ENCODE measurements at places on chromosomes 6 and 20. TPM values are rescaled to one million over a fixed set of nuclear protein-coding genes. Genes with fewer than 3 reads are reported as not detected.

ELOVL4 gene
- polyA plus RNA-seq, result 1.1 TPM

PTGIS gene
- 6.8 TPM for polyA plus RNA-seq

CNBD2 gene
- polyA plus RNA-seq, result 0.36 TPM

NKAPL gene
- 1.1 TPM for polyA plus RNA-seq

TSHZ2 gene
- 10.8 TPM for polyA plus RNA-seq

DNA sequence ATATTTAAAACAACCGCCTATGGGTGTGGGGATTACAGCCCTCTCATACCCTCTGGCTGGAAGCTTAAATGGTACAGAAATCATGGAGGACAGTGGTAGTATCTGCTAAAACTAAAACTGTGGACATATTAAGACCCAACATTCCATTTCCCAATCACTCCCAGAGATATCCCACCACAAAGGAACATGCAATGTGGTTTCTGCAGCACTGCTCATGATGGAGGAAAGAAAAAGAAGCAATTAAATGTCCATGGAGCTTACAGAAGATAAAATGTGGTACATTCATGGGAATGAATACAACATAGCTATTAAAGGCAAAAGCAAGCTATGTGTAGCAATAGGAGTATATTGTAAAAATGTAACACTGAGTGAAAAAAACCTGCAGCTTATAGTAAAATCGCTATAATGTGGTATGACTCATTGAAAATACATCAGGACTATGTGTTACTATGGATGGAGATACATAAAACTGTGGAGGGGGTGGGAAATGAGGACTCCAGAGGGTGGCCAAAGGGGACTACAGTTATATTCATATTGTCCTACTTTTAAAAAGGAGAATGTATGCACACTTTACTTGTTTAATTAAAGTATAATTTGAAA is 22.9 kb upstream of the NNAT start:
- no peak for DNase-seq

DNA sequence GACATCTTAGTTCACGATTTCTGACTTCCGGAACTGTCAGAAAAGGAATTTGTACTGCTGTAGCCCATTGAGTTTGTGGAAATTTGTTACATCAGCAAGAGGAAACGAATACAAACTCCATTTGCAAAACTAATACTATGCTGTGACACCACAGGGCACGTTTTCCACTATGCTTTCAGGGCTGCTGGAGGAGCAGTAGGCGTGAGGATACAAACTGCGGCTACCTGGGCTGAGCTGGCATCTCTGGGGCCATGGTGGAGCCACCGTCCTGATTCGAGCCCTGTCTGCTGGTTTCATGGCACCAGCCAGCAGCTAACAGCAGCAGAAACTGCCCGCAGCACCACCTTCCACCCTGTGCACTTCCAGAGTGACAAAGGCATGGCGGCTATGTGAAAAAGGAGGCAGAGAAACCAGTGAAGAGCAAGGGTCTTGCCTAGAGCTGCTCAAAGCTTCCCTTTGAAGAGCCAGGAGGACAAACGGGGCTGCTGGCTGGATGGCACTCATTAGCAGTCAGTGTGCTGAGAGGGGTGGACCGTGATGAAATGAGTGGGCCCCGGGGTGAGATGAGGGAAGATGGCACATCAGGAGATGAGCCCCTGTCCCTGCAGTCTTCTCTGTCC is 58.9 kb upstream of the STX16 start:
- DNase-seq, result no peak

GRCh38 chr6:13615792-13616120 is 621 bp downstream of the NOL7 start:
- DNase-seq, result peak; percentile 65

GRCh38 chr6:133854364-133855275 is 34.3 kb upstream of the TCF21 start:
- peak; percentile 72 for DNase-seq

DNA sequence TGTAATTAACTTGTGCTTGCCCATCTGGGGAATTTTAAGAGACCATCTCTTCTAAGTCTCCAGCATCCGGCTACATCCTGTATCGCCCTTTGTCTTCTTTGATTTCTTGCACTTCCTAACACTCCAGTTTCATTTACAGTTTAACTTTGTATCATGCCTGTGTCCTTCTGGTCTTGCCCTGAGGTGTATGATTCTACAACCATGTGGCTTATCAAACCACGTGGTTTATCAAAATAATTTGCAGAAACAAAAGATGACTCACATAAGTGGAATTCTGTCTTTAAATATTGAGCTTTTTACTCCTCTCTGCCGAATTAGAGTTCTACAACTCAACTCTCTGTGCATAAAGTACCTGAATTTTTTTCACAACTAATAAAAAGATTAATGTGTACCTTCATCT is 580.7 kb downstream of the KIF16B start:
- no peak for DNase-seq

DNA sequence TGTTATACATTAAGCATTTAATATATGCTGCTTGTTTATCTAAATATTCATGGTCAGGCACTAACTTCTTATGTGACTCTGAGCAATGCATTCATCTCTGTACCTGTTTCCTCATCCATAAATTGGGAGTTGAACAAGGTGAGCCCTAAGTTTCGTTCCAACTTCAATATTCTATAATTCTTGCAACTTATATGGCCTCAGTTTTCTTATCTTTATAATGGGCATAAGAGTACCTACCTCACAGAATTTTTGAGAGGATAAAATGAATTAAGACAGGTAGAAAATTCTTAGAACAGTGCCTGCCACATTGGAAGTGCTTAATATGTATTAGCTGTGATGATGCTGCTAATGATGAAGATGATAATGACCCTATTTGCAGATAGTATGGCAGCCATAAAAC is 11.8 kb upstream of the HIVEP2 start:
- no peak for DNase-seq

DNA sequence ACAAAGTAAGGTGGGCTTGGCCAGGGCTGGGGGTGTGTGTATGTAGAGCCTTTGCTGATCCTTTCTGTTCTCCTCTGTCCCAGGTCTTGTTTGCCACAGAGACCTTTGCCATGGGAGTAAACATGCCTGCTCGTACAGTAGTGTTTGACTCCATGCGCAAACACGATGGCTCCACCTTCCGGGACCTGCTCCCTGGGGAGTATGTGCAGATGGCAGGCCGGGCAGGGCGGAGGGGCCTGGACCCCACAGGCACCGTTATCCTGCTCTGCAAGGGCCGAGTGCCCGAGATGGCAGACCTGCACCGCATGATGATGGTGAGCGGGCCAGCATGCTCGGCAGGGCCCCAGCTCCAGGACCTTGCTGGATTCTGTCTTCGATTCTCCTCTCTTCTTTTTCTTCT is 6.2 kb downstream of the DXO start:
- DNase-seq, result no peak

DNA sequence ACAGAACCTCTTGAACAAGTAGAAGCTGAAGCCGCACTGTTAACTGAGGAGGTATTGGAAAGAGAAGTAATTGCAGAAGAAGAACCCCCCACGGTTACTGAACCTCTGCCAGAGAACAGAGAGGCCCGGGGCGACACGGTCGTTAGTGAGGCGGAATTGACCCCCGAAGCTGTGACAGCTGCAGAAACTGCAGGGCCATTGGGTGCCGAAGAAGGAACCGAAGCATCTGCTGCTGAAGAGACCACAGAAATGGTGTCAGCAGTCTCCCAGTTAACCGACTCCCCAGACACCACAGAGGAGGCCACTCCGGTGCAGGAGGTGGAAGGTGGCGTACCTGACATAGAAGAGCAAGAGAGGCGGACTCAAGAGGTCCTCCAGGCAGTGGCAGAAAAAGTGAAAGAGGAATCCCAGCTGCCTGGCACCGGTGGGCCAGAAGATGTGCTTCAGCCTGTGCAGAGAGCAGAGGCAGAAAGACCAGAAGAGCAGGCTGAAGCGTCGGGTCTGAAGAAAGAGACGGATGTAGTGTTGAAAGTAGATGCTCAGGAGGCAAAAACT is 40.1 kb downstream of the ZBTB2 start:
- DNase-seq, result no peak

DNA sequence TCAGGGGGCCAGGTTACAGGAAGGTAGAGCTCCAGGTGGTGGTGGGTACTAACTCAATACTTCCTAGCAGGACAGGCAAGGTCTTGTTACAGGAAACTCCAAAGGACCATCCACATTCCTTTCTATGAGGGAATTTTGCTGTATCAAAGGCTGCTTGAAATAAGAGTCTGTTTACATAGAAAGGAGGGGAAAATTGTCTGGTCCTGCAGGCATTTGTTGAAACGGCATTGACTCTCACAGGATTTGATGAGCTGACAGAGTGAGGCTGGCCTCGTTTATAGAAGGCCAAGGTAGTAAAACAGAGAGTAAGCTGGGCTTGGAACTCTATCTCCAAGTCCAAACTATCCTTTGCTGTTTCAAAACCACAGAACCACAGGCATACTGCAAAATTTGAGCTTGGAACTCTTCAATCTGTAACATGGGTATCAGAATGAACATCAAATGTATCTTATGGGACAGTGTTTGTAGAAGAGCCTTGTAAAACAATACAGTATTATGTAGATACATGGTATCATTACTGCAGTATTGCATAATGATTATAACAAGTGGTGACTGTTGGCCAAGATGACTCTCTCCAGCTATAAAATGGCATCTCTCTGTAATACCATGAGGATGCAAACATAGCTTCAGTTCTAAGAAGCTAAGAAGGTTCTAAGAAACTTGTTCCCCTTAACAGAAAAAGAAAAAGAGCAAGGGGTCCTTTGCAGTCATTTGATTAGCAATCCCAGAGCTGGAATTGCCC is 61.5 kb downstream of the TRAM2 start:
- DNase-seq, result no peak

- no peak for DNase-seq
Measured at GRCh38 chr20:22453244-22454080, 130.9 kb downstream of the FOXA2 start.

- no peak for DNase-seq
Measured at GRCh38 chr6:105459049-105459448, 56.2 kb upstream of the PREP start.

GRCh38 chr6:124524491-124525200 is 437.6 kb upstream of the RNF217 start:
- no peak for DNase-seq

- no peak for DNase-seq
Measured at GRCh38 chr6:169170583-169170955, 83.1 kb downstream of the THBS2 start.

- DNase-seq, result no peak
Measured at GRCh38 chr6:71299541-71300470, 11.2 kb downstream of the OGFRL1 start.

- no peak for DNase-seq
Measured at GRCh38 chr6:6616656-6617055, 28.1 kb downstream of the LY86 start.

DNA sequence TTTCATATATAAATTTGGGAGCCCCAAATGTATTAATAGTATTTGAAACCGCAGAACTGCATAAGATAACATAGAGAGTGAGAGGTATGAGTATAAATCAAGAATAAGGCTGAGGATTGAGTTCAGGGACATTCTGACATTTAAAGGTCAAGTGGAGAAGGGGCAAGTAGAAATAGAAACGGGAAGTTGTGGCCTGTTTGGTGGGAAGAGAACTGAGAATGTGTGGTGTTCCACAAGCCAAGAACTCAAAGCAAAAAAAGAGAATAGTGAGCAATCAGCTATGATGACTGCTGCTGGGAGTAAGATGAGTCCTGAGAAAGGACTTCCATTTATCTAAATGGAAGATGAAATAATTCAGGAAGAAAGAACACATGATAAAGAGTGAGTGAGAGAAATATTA is 418.4 kb downstream of the CD109 start:
- DNase-seq, result no peak

GRCh38 chr20:11140359-11140758 is 466.6 kb upstream of the JAG1 start:
- DNase-seq, result no peak

DNA sequence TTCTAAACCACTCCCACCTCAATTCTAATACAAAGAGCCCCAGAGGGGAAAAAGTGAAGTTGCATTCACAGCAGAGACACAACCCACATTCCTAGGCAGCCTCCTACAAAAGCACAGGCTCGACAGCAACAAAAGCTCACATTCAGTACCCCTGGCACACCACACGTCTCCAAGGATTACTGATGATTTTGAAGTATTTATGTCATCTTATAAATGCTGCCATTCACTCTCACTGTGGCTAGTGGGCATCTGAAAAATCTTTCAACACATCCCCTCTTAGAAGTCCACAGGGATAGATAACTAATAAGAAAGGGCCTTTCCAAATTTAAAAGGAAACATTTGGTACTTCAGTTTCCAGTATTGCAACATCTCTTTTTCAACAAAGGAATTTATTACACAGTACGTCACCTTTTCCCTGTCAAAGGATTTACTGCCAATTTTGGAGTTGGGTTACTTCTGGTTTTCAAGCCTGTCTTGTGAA is 146.7 kb downstream of the TASP1 start:
- no peak for DNase-seq

DNA sequence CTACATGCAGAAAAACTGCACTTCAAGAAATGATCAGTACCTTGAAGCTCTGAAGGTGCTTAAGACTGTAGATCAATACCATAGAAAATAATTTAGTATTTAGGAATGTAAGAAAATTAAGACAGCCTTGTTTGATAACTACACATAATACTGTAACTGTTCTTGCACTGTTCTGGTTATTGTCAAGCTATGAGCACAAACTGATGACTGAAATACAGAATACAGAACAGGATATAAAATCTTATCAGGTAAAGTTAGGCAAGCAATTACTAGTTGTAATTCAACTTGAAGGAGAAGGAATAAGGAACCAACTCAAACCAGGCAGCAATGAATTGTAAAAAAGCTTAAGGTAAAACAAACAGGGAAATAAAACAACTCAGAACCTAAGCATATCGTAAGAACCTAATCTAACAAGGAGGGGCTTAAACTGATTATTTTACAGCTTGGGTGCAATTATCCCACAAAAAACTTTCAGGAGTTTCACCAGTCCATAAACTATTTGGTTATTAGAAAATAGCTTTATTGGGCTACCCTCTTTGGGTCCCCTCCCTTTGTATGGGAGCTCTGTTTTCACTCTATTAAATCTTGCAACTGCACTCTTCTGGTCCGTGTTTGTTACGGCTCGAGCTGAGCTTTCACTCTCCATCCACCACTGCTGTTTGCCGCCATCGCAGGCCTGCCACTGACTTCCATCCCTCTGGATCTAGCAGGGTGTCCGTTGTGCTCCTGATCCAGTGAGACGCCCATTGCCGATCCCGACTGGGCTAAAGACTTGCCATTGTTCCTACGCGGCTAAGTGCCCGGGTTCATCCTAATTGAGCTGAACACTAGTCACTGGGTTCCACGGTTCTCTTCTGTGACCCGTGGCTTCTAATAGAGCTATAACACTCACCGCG is 97.7 kb downstream of the ATG5 start:
- no peak for DNase-seq

DNA sequence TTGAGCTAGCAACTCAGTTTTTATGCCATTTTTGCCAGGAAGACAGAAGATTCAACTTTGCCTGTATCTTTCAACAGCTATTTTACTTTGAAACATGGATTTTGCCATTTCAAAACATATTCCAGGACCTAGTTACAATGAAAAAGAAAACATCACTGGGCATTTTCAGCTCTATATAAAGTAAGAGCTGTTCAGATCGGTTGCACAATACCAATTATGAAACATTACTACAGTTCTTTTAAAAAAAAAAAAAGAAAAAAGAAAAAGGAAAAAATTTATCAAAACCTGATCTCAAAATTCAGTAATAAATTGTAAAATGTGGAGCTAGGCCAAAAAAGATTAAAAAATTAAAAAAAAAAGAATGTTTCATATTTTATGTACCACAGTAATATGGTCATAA is 15.6 kb downstream of the BCLAF1 start:
- DNase-seq, result no peak

GRCh38 chr6:108254433-108255410 is 6.1 kb downstream of the SNX3 start:
- no peak for DNase-seq
